Activated CD4-positive, alpha-beta T cell treated with anti-CD3 and anti-CD28 coated beads for 36 hours (primary cell): ENCODE measurements at places on chromosomes 7 and 10. TPM values are rescaled to one million over a fixed set of nuclear protein-coding genes. Genes with fewer than 3 reads are reported as not detected.
A peak's percentile ranks its signal among the peaks of the same experiment; 100 is the strongest.

DYDC2 gene
- total RNA-seq = 0.37 TPM

CRYGN gene
- total RNA-seq = 0.11 TPM

GRCh38 chr7:68733219-68734153 lies 864.8 kb upstream of the AUTS2 start:
- DNase-seq = no peak

GRCh38 chr10:29392376-29393021 lies 103.6 kb downstream of the LYZL1 start:
- peak; percentile 60 for DNase-seq

- peak; percentile 28 for DNase-seq
These were observed 24.5 kb downstream of the STEAP1 start for GRCh38 chr7:90178679-90179278.
